CD4-positive, alpha-beta T cell treated with Interleukin-15 for 4 hours (primary cell): ENCODE measurements at places on chromosomes 5 and 9.

- no peak for DNase-seq
These were observed 93.9 kb downstream of the SLC44A1 start for GRCh38 chr9:105338308-105338707.

DNA sequence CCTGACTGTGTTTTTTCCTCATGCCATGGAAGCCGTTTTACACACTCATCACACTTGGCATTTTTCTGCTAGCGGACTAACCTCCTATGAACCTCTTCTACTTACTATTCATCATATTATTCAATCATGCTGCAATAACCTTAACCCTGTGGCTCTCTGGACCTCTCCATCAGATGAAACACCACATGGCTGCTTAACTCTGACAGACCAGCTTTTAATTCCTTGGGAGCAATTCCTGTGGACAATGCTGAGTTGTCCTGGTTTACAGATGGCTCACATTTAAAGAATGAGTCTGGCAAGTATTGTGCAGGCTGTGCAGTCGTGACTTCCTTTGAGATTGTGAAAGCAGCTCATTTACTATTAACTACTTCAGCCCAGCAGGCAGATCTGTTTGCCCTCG, 9.0 kb downstream of the OR1J1 start:
- no peak for DNase-seq

DNA sequence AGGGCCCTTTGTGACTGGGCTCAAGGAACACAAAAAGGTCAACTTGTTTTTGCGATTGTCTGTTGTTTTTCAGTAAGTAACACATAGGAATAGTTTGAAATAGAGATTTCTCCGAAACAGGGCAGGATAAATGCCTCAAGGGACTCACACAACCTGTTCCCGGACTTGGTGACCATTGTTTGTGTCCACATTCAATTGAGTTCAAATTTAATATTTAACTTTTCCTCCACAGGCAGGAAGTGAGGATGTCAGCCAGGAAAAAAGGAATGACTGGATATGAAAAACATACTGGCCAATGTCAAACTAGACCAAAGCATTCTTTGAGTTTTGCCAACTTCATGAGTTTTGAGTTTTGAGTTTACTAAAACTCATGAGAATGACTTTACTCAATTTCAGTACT, 72.7 kb downstream of the SPATA31C2 start:
- no peak for DNase-seq

- no peak for DNase-seq
These were observed 11.5 kb upstream of the SLC31A2 start for GRCh38 chr9:113139225-113139829.
